ENCODE measurements at places on chromosomes 5 and 9.

GRCh38 chr9:24090566-24090965, 264.5 kb upstream of the ELAVL2 start:
- no peak for DNase-seq

GRCh38 chr9:90053027-90053426, 448.2 kb downstream of the GADD45G start:
- no peak for DNase-seq

DNA sequence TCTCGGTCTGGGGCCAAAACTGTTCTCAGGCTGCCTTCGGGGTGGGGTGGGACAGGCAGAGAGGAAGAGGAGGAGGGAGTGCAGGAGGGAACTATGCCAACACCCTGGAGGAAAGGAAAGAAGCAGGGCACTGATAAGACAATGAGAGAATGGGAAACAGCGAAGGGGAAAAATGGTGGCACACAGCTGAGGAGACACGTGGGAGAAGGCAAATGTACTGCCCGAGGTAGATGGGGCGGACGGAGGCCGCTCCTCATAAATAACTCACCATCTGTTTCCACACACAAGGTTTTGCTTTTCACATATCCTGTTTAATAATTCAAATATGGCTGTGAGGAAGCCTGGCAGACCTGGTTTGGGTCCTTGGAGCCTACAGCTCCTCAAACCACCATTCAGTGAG, 148.2 kb upstream of the LRRTM2 start:
- no peak for DNase-seq

DNA sequence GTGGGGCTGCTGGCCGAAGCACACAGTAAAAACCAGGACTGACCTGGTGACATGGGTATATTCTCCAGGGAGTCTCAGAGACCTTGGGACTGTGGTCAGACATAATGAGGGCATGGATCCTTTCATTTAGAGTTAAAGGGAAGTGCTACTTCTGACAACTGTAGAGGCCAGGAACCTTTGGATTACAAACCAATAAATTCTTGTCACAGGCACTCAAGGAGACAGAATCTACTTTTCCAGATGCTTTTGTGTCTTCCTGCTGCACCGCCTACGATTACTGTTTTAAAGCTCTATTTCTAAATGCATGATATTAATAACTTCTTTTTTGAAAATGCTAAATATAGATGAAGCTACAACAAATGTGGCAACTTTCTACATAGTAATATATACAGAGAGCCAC, 106.5 kb upstream of the LPAR1 start:
- no peak for DNase-seq

- no peak for DNase-seq
Observed at GRCh38 chr5:115414406-115415142, 118.1 kb upstream of the CCDC112 start.

GRCh38 chr5:89277816-89278215, 394.8 kb upstream of the MEF2C start:
- DNase-seq: no peak

GRCh38 chr5:9559965-9560364, 14.1 kb upstream of the SEMA5A start:
- DNase-seq: no peak

DNA sequence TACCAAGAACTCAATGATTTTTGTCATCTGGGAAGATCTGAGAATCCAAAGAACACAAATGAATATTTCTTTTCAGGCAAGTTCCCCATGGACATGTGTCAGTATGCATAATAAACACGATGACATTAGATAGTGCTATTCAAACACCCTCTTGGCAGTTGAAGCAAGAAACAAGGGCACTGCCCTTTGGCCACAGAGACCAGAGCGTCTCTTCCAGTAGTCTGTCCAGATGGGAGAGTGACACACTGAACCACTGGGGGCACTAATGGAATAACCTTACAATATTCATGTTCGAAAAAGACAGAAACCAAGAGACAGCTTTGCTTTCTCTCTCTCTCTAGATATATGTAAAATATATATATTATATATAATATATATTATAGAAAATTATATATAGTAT, 301.9 kb downstream of the CTNND2 start:
- DNase-seq: no peak

DNA sequence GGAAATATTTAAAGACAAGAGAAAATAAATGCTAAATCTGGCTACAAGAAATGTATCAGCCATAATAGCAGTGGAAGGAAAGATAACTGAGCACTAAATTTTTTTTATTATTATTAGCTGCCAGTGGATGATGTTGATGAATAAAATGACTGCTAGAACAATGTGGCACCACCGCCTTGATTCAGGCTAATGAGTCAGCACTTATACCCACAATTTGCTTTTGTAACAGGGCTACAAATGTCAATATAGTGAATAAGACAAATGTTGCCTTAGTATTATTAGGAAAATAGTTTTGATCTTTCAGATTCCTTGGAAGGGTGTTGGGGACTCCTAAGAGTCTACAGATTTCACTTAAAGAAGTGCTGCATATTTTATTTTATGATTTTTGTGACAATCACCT, 555.2 kb upstream of the GRAMD2B start:
- DNase-seq: no peak
